Chondrocyte (in vitro differentiated cells): ENCODE measurements at places on chromosomes 6 and 20. TPM values are rescaled to one million over a fixed set of nuclear protein-coding genes. Genes with fewer than 3 reads are reported as not detected.
A peak's percentile ranks its signal among the peaks of the same experiment; 100 is the strongest.

EPPIN gene
- not detected in 3 replicates for total RNA-seq

PROKR2 gene
- total RNA-seq: not detected in 3 replicates

- no peak for DNase-seq
Observed at GRCh38 chr6:28337121-28337520, 1.2 kb upstream of the ZSCAN31 start.

DNA sequence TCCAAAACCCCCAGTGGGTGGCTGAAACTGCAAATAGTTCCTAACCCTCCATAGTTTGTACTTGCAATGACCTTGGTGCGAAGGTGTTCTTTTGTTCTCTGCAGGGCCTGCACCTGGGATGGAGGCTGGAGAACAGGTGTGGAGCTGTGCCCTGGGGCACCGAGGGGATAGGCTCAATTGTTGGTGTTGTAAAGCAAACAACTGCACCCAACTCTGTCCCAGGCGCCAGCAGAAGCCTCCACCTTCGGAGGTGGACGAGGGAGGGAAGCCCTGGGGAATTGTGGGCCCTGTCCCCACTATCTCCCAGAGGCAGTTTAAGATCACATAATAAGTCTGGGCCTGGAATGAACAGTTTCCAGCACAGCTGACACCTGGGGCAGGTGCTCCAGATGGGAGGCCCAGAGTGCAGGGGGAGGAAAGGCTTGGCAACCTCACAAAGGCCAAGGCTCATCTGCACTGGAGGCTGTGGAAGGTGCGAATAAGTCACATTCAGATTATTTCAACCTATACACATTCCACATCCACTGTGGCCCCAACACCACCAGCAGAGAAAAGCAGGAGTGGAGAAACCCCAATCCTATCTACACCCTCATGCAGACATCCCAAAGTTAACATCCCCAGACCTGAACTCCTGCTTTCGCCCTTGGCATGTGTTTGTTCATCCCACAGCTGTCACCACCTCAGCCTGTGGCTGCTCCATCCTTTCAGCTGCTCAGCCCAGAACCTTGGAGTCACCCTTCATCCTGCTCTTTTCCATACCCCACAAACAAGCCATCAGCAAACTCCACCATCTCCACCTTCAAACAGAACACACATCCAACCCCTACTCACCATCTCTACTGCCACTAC lies 12.3 kb upstream of the CBFA2T2 start:
- DNase-seq: no peak

DNA sequence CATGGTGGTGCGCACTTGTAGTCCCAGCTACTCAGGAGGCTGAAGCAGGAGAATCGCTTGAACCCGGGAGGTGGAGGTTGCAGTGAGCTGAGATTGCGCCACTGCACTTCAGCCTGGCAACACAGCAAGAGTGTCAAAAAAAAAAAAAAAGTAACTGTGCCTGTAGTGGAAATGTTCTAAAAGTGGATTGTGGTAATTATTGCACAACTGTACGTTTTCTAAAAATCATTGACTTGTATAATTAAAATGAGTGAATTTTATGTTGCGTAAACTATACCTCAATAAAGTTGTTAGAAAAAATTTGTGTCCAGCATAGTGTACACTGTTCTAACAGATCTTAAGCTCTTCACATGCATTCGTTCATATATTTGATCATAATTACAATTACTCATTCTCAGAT lies 5.5 kb downstream of the SEC23B start:
- DNase-seq: no peak

- peak; percentile 30 for DNase-seq
Observed at GRCh38 chr20:31853481-31853880, 8.1 kb upstream of the FOXS1 start.
